Transverse colon (tissue), 4 donors: ENCODE measurements at places on chromosomes 3 and 15.

- no peak for DNase-seq
- H3K36me3 ChIP-seq: no peaks in the 10 kb centered on the region
- H3K27me3 ChIP-seq: no peaks in the 10 kb centered on the region
- no peak overlapping the region for H3K27ac ChIP-seq
- no peak overlapping the region for H3K4me3 ChIP-seq
Observed at GRCh38 chr3:108420926-108421325, 89.5 kb downstream of the MYH15 start.

- DNase-seq: no peak
- H3K36me3 ChIP-seq: no peaks in the 10 kb centered on the region
- H3K27me3 ChIP-seq: no peaks in the 10 kb centered on the region
- H3K4me3 ChIP-seq: no peak overlapping the region
Observed at GRCh38 chr3:102255736-102256135, 179.1 kb upstream of the ZPLD1 start.

DNA sequence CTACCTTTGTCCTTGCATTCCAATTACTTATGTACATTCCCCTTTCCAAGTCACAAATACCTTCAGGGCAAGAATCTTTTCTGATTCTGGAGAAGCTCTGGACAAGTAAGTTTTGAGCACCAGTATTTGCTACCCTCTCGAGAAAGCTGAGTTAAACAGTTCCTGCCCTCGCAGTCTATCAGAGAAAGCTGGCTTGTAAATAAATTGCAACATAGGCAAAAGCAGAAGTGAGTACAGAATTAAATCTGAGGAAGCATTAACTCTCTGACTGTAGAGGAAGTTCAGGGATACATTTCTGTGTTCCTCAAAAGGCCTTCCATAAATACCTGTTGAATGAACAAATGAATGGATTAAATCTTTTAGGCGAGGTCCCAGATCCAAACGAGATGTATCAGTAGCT, 1.2 kb downstream of the OSBPL11 start:
- peaks cover 30% of the 10 kb centered on the region for H3K4me1 ChIP-seq
- H3K27ac ChIP-seq: peak overlapping the region; percentile 94
- H3K4me3 ChIP-seq: peak overlapping the region; percentile 76

GRCh38 chr3:87206070-87206469, 21.0 kb upstream of the CHMP2B start:
- no peaks in the 10 kb centered on the region for H3K27me3 ChIP-seq
- H3K4me1 ChIP-seq: peaks cover 6% of the 10 kb centered on the region
- no peak for DNase-seq
- no peak overlapping the region for H3K4me3 ChIP-seq
- peak overlapping the region; percentile 60 for H3K27ac ChIP-seq

- H3K4me1 ChIP-seq: peaks cover 12% of the 10 kb centered on the region
- no peak for DNase-seq
- no peak overlapping the region for H3K27ac ChIP-seq
- H3K36me3 ChIP-seq: no peaks in the 10 kb centered on the region
Observed at GRCh38 chr15:60993008-60993407, 236.1 kb downstream of the RORA start.

- no peak for DNase-seq
- no peak overlapping the region for H3K27ac ChIP-seq
- H3K36me3 ChIP-seq: no peaks in the 10 kb centered on the region
- no peak overlapping the region for H3K4me3 ChIP-seq
Observed at GRCh38 chr3:9110802-9111201, 138.6 kb downstream of the SRGAP3 start.

DNA sequence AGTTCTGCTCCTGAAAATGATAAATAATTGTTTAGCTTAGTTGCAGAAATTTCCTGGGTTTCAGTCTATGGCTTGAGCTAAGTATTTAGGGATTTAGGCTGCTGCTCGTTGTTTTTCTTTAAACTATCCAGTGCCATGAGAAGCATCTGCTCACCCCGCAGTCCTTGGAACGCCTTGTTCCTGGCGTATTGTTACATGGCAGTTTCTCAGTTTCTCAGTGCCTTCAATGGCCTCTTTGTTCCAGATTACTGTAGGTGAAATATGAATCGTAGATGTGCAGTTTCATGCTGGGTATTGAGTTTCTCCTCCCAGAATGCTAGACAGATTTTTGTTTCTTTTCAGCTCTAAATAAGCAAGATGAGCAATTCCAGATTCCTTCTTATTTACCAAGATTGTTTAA, 269.5 kb upstream of the GBE1 start:
- no peak overlapping the region for H3K4me3 ChIP-seq
- H3K36me3 ChIP-seq: no peaks in the 10 kb centered on the region
- no peaks in the 10 kb centered on the region for H3K27me3 ChIP-seq
- DNase-seq: no peak

GRCh38 chr3:166660962-166661361, 719.1 kb downstream of the ZBBX start:
- H3K27ac ChIP-seq: no peak overlapping the region
- DNase-seq: no peak
- no peak overlapping the region for H3K4me3 ChIP-seq
- no peaks in the 10 kb centered on the region for H3K36me3 ChIP-seq
- no peaks in the 10 kb centered on the region for H3K4me1 ChIP-seq
- no peaks in the 10 kb centered on the region for H3K27me3 ChIP-seq

DNA sequence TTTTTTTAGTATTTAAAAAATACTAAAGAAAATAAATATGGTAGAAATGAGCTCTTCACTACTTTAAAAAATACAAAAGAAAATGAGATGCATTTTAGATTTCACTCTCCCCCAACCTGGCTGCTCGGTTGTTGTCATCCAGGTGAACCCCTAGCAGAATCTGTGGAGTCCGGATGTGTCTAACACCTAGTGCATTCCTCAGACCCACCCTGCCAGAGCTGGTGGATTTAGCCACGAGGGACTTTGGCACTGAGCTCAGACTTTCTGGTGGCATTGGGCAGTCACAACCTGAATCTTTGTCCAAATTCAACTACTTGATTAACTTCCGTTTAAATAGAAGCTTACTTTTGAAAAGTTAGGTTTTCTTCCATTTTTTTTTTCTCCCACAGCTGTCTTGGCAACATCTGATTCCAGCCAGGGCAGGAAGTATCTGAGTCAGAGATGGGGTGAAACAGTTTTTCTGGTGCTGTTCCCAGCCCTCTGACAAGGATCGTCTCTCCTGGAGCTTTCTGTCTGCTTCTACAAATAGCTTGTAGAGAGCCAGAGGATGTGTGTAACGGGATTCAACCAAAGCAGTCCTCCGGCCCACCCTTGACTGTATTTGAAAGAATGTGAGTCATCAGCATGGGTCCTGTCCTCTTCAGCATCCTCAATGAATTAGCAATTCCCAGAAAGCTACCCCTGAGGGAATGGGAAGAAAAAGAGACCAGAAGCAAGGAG, 301.8 kb upstream of the MCTP2 start:
- H3K4me1 ChIP-seq: no peaks in the 10 kb centered on the region
- peak overlapping the region; percentile 39 for H3K27ac ChIP-seq
- H3K4me3 ChIP-seq: no peak overlapping the region
- H3K27me3 ChIP-seq: no peaks in the 10 kb centered on the region
- DNase-seq: peak; percentile 14

DNA sequence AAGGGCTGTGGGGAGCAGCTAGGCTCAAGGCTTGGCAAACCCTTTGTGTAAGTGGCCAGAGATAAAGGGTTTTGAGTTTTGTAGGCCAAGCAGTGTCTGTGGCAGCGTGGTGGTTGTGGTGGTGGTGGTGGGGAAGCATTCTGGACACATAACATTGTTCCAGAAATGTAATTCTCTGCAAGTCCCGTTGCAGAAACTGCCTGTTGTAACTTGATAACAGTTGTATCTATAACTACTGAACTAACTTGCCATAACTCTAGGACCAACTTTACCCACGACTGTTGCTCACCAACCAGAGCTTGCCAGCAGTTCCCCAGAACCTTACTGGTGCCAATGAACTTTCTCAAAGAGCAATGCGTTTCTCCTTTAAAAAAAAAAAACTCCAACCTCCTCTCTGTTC, 18.1 kb upstream of the TMEM40 start:
- H3K27me3 ChIP-seq: no peaks in the 10 kb centered on the region
- H3K27ac ChIP-seq: no peak overlapping the region
- DNase-seq: no peak
- H3K4me3 ChIP-seq: no peak overlapping the region
- H3K36me3 ChIP-seq: no peaks in the 10 kb centered on the region

- H3K36me3 ChIP-seq: no peaks in the 10 kb centered on the region
- DNase-seq: no peak
- H3K4me1 ChIP-seq: peaks cover 2% of the 10 kb centered on the region
- no peak overlapping the region for H3K4me3 ChIP-seq
Observed at GRCh38 chr3:184538666-184539431, 22.7 kb upstream of the EPHB3 start.

GRCh38 chr3:116129187-116129946, 315.9 kb downstream of the LSAMP start:
- H3K27me3 ChIP-seq: no peaks in the 10 kb centered on the region
- no peaks in the 10 kb centered on the region for H3K36me3 ChIP-seq
- H3K4me1 ChIP-seq: no peaks in the 10 kb centered on the region

DNA sequence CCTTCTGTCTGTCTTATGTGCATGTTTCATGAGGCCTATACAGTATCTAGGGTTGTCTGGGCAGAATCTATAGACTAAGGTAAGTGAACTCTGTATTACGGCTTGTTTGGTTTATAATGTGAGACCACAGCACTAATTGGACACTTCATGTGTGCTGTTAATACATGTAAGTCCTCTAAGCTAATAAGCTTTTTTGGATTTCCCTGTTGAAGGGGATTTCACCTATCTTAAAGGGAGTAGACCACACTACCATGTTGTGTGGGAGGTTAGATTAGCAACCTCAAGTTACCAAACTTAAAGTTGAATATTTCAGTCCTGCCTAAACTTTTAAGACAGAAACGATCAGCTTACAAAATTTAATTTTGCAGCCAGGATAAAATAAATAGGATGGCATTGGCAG, 189.8 kb upstream of the GOLIM4 start:
- H3K27me3 ChIP-seq: no peaks in the 10 kb centered on the region
- DNase-seq: no peak
- H3K4me3 ChIP-seq: no peak overlapping the region
- H3K27ac ChIP-seq: no peak overlapping the region

DNA sequence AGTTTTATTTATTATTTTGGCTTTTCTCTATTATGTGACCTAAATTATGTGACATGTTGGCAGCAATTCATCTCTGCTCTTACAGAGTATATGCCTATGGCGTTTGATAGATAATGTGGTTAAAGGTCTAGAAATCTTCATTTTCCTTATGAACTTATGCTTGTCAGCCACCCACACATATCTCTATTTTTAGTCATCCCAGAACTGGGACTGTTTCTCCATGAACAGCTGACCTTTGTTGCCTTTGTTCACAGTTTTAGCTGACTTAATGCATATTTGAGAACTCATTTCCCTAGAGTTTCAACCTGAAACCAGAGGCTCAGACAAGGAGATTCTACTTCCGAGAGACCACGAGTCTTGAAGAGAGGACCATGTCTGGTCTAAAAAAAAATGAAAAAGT, 176.5 kb downstream of the RAP2B start:
- DNase-seq: no peak
- H3K4me3 ChIP-seq: no peak overlapping the region
- no peak overlapping the region for H3K27ac ChIP-seq
- no peaks in the 10 kb centered on the region for H3K27me3 ChIP-seq
- H3K4me1 ChIP-seq: no peaks in the 10 kb centered on the region

DNA sequence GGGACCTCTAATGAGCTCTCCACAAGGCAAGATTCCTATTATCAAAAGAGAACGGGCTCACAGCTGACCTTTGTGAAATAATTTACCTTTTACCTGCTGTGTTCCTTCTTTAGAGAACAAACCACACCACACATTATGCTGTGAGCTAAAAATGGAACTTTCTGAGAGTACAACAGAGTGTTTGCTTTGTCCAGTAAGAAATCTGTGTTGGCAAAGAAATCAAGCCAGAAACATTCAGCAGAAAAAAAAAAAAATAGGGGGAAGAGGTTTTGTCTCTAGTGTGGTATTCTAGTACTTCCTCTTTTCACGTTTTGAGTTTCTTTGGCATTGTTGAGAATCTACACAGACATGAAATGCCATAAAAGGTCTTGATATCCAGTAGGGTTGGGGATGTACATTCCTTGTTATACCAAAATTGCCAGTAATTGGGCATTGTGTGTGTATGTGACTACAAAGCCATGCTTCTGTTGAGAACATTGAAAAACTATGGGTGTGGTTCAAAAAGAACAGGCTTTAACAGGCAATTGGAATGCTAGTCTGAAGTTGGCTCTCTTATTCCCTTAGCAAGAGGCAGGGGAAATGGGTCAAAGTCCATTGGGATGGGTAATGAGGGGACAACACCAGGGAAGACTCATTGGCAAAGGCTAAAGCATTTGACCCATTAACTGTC, 273.5 kb downstream of the NEK10 start:
- DNase-seq: no peak
- no peak overlapping the region for H3K4me3 ChIP-seq
- H3K36me3 ChIP-seq: no peaks in the 10 kb centered on the region
- no peak overlapping the region for H3K27ac ChIP-seq
- H3K27me3 ChIP-seq: no peaks in the 10 kb centered on the region

DNA sequence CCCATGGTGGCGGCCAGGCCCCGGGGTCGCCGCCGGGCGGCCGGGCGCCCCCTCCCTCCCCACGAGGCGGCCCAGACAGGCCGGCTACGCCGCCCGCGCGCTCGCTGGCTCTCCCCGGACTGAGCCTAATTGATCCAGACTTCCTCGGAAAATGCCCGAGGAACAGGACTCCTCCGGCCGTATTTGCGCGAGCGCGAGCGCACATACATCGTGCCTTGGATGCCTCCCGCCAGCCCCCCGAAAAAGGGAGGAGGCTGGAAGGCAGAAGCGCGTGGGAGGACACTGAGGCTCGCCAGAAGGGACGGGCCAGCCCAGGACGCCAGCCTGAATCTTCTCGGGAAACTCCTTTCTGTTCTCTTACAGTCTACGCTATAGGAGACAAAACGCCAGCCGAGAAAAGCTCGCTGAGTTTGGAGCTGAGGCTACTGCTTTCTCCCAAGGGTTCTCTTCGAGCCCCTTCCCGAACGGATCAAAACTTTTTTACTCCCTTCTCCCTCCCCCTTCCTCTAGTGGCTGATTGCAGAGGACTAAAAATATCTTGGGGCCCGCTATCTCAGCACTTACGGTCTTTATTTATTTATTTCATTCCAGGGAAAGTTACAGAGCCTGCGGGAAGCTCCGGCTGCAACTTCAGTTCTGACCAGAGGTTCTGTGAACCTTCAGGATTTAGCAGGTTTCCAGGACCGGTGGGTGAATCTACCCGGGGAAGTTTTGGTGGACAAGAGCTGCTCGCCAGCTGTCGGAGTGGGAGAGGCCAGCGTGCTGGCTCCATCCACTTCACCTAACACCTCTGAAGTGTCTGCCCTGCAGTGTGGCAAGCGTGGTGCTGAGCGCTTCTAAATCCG, at the start of gene PDZRN3:
Gene PDZRN3, minus strand, starts transcription at position 121 of the 845 bp plus-strand sequence.
- H3K4me1 ChIP-seq: peaks cover 23% of the 10 kb centered on the region
- no peaks in the 10 kb centered on the region for H3K36me3 ChIP-seq
- DNase-seq: peak; percentile 65
- no peaks in the 10 kb centered on the region for H3K27me3 ChIP-seq

DNA sequence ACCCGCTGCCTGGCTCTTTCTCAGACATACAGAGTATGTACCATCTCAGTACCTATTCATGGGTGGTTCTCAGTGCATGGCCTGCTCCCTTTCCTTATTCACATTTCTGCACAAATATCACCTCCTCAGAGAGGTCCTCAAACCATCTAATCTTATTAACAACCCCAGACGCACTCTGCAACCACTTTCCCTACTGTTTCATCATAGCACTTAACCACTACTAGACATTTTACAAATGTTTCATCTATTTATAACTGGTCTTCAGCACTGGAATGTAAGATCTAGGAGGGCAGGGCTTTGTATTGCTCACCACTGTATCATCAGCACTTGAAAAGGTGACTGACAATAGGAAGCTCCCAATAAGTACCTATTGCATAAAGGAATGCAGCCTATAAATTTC, 45.1 kb downstream of the TNIK start:
- H3K4me3 ChIP-seq: no peak overlapping the region
- peaks cover 17% of the 10 kb centered on the region for H3K4me1 ChIP-seq
- no peak overlapping the region for H3K27ac ChIP-seq
- DNase-seq: no peak
